ENCODE measurements at places on chromosomes 4 and X.

- no peak for DNase-seq
Observed at GRCh38 chr4:124427095-124427767, 285.3 kb downstream of the ANKRD50 start.

- DNase-seq = no peak
Observed at GRCh38 chr4:21512353-21512752, 436.2 kb downstream of the KCNIP4 start.

- no peak for DNase-seq
Observed at GRCh38 chrX:40172401-40173142, 74.8 kb upstream of the BCOR start.

DNA sequence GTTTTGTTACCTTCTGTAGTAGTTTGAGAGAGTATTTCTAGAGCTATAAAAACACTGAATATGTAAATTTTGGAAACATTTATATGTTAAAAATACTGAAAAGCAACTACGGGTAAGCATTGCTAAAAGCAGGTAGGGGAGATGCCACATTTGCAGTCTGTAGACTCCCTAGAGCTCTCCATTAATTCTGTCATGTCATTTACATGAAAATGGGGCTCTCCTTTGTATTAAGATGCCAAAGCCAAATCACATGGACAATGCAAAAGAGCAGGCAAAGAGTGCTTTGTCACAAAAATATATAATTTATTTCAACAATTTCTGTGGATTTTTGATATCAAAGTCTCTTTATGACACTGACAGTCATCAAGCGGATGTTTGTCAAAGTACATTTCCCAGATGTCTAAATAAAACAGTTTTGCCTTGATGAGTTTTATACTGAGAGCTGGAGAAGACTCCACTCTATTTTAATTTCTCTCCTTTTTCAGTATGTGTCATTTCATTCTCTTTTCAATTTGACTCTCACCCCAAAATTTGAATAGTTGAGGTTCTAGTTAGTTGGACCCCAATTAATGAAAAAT is 51.8 kb downstream of the LDB2 start:
- no peak for DNase-seq

- no peak for DNase-seq
Observed at GRCh38 chrX:109511113-109511512, 25.5 kb upstream of the NXT2 start.

DNA sequence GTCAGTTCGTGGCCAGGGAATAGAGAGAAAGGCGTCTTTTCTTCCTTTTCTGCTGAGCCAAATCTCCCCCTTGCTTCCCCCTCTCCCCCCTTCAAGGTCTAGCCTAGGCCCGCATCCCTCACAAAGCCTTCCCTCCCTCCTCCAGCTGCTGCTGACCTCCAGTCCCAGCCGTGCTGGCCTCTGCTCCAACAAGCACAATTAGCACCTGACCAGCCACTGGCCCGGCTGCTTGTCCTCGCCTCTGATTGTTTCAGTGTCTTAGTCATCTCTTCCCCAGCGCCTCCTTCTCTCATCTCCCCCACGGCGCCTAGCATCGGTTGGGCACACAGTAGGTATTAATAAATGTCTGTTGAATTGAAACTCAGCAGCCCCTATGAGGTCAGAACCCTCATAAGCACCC is 4.2 kb downstream of the ELF4 start:
- no peak for DNase-seq

- DNase-seq = no peak
Observed at GRCh38 chr4:5543681-5544080, 164.7 kb downstream of the EVC2 start.

GRCh38 chr4:39319676-39320075 is 46.5 kb downstream of the RFC1 start:
- DNase-seq = no peak

GRCh38 chrX:66751136-66751782 is 112.4 kb upstream of the EDA2R start:
- no peak for DNase-seq

Measured in CD4-positive, alpha-beta T cell treated with Interleukin-15 for 4 hours (primary cell).